ENCODE measurements at places on chromosomes 7 and 10.

GRCh38 chr7:120108376-120108775, 164.6 kb upstream of the KCND2 start:
- peak; percentile 31 for DNase-seq

DNA sequence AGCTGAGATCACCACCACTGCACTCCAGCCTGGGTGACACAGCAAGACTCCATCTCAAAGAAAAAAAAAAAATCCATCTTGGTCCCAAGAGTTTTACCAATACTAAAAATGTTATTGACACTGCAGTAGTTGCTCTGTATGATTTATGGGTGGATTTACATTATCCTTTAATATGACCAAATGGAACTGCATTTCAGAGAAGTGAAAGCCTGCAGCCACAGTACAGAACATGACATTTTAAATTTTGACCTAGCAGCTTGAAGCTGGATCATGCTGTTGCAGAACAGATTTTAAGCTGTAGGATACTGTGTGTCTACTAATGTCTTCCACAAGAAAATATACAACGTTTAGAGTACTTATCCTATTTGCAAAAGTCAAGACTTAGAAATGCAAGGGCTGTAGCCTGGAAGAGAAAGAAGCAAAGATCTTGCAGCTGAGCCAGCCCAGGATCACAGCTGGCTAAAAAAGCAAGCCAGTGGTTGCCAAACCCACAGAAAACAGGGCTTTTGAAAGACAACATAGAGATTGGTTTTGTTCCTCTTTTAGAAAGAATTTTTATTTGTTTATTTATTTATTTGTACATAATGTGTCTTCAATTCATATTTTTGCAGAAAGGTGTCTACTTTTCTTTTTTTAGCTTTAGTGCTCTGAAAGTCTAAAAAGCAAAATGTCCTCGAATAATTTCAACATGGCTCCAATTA, 55.2 kb upstream of the WNT16 start:
- peak; percentile 27 for DNase-seq

- no peak for DNase-seq
Observed at GRCh38 chr7:22662036-22662435, 65.0 kb upstream of the IL6 start.

DNA sequence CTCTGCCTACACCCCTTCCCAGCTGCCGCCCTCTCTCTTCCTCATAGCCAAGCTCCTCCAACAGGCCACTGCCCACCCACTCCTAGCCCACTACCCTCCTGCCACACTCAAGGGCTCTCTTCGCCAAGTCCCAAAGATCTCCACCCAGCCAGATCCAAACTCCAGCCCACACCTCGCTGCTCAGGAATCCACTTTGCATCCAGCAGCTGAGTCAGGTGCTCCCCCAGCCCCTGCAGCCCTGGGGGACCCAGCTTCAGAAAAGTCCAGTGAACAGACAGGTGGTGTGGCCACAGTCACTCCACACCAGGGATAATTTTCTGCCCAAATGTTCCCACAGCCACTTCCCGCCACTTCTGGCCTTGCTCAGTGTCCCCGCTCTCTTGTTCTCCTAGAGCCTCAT, 10.9 kb downstream of the OGDHL start:
- no peak for DNase-seq

- DNase-seq: peak; percentile 69
Observed at GRCh38 chr7:93147363-93147762, 822 bp downstream of the SAMD9L start.

GRCh38 chr7:78438433-78438832, 639.9 kb downstream of the PHTF2 start:
- no peak for DNase-seq

DNA sequence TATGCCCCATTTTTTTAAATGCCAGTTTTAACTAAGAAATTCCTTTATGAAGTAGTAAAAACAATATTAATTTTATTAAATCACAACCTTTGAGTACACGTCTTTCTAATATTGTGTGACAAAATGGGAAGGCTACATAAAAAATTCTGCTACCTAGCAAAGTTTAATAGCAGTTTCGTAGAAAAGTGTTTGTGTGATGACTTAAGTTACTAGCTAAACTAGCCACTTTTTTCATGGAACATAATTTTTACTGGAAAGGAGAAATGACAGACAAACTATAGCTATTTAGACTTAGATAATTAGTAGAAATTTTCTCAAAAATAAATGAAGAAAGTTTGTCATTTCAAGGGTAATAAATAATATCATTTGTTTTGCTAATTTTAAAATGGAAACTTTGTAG, 153.1 kb downstream of the GPAM start:
- DNase-seq: no peak

- peak; percentile 89 for DNase-seq
Observed at GRCh38 chr7:128215281-128215680, 25.8 kb upstream of the LEP start.

GRCh38 chr7:120831260-120831659, 26.7 kb downstream of the TSPAN12 start:
- DNase-seq: no peak

DNA sequence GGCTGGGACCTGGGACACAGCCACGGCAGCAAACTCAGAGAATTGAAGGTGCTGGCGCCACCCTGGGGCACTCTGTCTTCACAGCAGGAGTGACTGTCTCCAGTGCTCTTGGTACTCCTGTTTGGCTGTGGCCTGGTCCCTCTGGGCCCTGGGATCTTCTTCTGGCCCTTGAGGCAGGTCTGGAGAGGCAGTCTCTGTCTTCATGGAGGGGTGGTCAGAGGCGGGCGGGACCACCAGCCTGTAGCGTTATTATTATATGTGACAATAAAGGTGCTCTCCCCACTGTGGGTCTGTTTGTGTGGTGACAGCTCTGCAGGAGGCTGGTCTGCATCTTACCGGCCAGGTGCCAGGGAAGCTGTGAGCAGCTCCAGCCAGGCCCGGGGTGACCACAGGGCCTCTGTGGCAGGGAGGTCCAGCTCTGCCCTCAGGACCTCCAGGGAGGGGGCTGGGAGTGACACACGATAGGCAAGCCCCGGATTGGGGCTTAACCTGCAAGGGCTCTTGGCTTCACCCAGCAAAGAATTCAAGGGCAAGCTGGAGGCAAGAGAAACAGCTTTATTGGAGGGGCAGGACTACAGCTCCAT, 70.3 kb downstream of the MYL10 start:
- DNase-seq: no peak

- DNase-seq: peak; percentile 21
Observed at GRCh38 chr10:45581582-45582385, 90.8 kb downstream of the ZFAND4 start.

DNA sequence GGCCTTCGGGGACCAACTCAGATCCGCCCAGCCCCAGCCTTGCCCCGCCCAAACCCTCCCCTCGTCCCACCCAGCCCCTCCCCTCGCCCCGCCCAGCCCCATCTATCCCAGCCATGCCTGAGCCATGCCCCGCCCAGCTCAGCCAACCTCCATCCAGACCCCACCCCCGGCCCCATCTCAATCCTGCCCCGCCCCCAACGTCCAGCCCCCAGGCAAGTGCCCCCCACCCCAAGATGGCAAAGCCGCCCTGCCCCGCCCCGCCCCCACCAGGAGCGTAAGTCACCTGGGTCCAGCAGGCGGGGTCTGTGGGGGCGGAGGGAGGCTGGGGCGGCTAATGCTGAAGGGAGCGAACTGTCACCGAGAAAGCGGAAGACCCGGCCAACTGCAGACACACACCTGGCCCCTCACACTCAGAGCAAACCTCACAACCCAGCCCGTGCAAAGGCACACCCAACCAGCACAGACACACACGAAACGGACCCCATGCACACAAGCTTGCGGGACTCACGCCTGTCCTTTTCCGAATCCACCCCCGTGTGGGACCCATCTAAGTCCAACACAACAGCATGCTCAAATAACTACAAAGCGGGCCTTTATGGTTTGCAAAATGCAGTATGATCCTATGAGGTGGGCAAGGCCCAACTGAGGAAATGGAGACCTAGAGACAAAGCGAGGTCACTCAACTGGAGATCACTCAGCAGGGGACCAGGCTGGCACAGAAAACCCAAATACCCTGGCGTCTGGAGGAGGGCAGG, 11.5 kb upstream of the OGA start:
- no peak for DNase-seq

DNA sequence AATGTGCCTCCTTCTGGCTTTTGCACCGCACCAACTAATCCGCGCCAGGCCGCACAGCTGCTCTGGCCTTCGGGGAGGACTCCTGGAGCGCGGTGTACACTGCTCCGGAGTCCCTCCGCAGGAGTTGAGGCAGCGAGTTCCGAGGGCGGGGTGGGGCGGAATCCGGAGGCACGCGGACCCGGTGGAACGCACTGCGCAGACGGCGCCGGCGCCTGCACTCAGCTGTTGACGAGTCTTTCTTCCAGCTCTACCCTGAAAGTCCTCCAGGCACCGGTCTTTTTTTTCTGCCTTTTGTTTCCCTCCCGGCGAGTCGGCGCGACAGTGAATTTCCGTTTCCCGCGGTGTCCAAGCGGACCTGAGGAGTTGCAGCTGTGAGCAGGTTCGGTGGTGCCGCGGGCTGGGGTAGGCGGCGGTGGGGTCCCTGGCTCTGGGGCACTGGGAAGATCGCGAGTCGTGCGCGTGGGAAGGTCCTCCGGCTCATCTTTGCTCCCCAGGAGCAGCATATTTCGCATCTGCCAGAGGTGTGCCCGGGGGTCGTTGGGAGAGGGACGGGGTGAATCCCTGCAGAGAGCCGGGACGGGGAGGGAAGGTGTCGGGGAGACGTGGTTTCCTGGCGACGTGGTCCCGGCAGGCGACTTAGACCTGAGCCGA, 44.1 kb downstream of the SFTPD start:
- DNase-seq: peak; percentile 71

GRCh38 chr10:30051220-30051619, 8.2 kb downstream of the JCAD start:
- DNase-seq: no peak

GRCh38 chr7:152336754-152337368, 98.9 kb downstream of the KMT2C start:
- DNase-seq: peak; percentile 61

GRCh38 chr10:96502561-96503282, 11.0 kb downstream of the TLL2 start:
- DNase-seq: no peak

DNA sequence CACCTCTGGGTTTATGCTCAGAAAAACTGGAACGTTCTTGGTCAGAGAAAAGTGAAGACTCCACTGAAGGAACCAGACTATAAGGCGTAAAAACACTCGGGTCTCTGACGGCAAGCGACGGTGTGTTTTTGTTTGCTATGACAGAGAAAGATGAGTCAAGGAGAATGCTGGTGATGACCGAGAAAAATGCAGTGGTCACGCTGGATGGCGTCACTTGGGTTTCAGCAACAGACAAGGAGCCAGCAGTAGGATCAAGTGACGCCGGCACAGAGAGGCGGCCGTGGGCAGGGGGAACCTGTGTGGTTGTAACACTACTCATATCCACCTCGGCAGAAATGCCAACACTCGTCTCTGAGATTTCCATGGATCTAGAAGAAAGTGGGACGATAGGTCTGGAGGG, 63.4 kb downstream of the KIAA1549 start:
- no peak for DNase-seq

DNA sequence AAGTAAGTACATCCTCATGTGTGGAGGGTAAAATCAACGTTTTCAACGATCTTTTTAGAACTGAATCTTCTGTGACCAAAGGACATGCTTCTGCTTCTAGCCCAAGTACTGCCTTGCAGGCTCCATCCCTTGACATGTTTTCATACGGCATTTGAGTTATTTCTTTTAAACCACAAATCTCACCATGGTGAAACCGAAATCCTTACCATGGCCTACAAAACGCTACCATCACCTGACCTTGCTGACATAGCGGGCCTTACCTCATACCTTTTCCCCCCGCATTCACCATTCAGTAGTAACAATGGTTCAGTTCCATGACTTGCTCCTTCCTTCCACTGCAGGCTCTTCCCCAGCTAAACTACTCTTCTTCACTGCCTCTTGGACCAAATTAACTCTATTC, 3.5 kb downstream of the RNF216 start:
- no peak for DNase-seq

DNA sequence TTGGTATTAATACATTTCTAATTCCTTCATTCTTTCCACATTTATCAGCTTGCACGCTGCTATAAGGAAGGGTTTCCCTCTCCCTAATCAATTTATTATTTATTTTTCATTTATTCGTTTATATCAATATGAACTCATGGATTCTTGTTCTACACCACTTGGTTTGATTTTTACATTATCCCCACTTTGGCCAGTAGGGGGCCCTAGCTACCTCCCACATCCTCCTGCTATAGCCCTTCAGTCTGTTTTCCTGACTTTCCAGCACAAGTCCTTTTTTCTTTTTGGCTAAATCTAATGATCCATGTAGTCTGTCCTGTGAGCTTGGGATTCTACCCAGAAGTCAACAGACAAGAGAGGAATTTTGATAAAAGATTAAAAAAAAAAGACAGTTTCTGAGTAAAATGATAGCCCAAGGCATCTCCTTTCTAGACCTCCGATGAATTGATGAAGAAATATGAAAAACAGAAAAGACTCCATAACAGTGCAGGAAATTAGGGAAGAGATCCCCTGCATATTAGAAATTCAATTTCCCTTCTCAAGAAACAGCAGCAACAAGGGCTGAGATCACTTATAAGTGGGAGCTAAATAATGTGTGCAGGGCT, 47.7 kb downstream of the LYZL2 start:
- peak; percentile 35 for DNase-seq

GRCh38 chr7:88866265-88866863, 70.8 kb upstream of the TEX47 start:
- no peak for DNase-seq

DNA sequence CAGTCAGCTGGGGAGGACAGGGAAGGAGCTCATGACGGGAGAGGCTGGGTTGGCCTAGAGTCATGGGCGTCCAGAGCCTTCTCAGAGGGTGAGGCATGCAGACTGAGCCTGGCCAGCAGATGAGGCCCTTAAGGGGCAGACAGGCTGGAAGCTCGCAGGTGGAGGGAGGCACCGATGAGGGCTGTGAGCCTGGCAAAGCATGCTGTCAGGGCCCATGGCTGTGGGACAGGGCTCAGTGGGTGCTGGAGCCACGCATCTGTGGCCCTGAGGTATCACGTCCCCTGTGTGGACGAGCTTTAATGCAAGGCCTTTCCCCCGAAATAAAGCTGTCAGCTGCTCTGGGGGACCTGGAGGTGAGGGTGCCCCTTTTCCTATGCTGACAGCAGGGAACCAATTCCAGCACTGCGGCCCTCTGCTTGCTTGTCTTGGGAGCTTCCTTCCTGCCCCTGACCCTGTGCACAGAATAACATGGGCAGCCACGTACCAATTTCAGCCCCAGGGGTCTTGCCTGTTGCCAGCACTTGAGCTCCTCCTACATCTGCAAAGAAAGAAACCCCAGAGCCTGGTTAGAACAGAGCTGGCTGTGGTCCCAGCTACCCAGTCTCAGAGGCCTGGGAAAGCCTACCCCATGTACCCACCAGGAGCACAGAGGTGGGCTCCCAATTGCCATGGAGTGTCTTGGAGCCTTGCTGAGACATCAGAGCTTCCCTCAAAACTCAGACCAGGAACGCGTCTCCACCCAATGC, 20.6 kb downstream of the TMEM273 start:
- DNase-seq: no peak

All from fibroblast of lung (primary cell).